Stimulated activated CD4-positive, alpha-beta T cell treated with anti-CD3 and anti-CD28 coated beads, TNF-alpha, amount 100 ng/mL, for 1 hour (primary cell): ENCODE measurements at places on chromosomes 2 and 18.

- no peak for DNase-seq
Observed at GRCh38 chr2:196489371-196489770, 150.1 kb upstream of the CCDC150 start.

- no peak for DNase-seq
Observed at GRCh38 chr18:62277045-62277444, 48.1 kb upstream of the TNFRSF11A start.

- DNase-seq = no peak
Observed at GRCh38 chr2:225122583-225123486, 80.6 kb upstream of the DOCK10 start.

DNA sequence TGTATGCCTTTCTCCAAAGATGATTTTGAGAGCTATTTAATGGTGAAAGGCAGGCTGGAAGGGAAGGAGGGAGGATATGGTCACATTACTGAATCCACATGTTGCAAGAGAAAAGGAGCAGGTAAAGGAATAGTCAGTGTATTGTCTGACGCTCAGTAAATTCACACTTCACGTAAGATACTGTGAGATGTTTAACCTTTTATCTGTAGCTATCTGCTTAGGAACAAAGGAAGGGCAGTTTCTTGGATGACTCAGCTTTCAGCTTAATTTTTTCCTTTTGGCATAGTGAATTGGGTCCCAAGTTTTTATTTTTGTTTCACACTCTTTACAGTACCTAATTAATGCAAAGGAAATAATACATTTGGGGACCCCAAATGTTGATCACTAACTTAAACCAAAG lies 96.2 kb downstream of the PMS1 start:
- DNase-seq = no peak

DNA sequence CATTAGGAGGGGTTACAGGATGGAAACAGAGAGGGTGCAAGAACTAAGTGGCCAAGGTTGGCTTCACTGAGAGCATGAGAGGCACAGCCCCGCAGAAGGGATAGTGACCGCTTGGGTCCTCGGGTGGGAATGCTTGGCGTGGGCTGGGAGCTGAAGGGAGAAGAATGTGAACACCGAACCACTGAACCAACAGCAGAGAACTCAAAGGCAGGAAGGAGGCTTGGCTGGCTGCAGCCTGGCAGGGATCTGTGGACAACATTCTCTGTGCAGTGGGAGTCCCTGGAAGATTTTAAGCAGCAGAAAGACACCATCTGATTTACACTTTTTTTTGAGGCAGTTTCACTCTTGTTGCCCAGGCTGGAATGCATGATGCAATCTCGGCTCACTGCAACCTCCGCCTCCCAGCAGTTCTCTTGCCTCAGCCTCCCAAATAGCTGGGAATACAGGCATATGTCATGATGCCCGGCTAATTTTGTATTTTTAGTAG lies 33.9 kb downstream of the SOWAHC start:
- no peak for DNase-seq
